KBM-7 (cell line): ENCODE measurements at places on chromosomes 5 and 9.

DNA sequence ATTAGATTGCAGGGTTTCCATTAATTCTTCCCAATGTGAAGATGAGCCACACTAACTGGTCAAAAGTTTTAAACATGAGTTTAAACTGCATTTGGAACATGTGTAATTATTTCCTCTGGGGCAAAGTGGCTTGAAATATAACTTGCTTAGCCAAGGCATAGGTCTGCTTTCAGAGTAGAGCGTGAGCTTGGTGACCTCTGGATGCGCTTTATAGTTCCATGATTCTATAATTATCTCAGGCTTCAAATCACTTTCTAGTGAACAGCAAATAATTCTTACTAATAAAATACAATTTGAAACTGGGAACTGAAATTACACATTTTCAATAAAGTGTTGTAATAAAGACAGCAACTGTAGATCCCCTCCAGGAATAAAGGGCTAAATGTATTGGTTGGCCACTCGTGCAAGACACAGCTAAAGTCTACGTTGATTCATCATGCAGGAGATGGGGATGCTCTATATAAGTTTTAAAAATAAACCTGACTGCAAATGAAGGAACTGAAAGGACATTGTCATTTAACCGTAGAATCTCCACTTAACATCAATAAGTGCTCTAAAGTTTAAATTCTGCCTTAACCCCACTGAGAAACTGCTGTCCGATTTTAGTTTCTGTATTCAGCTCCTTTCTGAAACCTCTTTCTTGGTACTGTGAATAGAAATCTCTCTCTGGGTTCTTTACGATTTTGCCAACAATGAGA, 460.0 kb downstream of the PSAT1 start:
- no peak for DNase-seq

GRCh38 chr9:98706651-98707165, 2.0 kb downstream of the GABBR2 start:
- no peak for DNase-seq

GRCh38 chr9:74497748-74498620, 849 bp downstream of the RORB start:
- peak; percentile 29 for DNase-seq

- DNase-seq = no peak
These were observed 99.3 kb upstream of the EFNA5 start for GRCh38 chr5:107770051-107770450.

DNA sequence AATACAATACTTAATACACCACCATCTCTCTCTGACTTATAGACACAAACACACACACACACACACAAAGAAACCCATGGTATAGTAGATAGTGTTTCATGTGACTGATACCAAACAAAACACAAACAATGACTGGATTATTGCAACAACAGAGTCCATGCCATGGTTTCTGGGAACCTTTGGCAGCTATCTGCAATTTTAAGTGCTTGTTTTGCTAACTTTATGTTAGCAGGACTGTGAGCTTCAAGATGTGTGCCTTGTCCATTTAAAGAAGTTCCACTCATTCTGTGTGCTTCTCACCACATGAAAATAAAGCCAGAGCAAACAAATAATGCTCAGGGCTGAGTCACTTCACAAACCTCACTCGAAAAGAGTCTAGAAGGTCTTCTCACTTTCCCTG, 15.1 kb upstream of the LURAP1L start:
- no peak for DNase-seq

GRCh38 chr5:129991780-129992179, 87.5 kb downstream of the CHSY3 start:
- no peak for DNase-seq

GRCh38 chr5:27140831-27141230, 102.4 kb upstream of the CDH9 start:
- no peak for DNase-seq

GRCh38 chr5:57216714-57217113, 42.9 kb downstream of the GPBP1 start:
- DNase-seq = no peak

DNA sequence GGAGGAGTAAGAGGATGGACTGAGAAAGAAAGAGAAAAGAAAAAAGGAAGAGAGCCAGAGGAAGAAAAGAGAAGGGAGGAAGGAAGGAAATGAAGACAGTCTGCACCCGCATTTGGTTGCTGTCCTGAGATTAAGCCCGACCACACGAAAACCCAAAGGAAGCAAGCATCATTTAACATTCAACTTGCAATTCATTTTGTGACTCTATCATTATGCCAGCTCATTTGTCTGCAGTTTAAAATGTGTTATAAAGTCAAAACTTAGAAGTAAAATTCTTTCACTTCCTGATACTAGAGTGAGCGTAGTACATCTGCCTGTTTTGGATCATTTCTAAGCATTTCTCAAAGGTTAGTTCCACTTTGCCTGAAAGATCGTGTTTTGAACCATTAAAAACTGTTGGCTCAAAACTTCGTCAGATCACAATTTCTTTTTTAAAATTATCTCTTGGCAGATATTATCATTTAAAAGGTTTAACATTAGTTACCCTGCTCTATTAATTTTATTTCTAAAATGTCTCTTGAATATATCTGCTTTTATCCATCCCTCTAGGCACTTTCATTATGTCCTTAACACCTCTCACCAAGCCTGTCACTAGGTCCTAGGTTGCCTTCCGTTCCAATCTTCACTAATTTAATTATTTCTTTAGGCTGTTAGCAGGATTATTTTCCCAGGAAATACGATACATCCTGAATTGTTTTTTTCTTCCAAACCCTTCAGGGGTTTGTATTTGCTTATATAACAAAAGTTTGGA, 240.9 kb downstream of the TLE4 start:
- peak; percentile 59 for DNase-seq

DNA sequence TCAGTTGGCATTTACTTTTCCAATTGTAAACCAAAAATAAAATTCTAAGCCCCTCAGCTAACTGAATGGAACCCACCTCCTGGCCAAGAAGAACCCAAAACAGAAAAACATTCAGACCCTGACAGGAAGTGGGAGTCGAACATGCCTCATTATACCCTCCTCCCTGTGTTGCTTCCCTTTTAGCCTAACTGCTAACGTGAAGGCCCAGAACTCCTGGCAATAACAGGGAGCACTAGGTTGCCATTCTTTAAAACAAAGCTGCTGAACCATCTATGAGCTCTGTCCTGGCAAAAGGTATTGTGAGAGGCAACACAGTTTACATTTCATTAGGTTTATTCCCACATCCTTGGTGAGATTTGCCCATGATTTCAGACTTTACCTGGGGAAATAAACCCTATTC, 481.4 kb downstream of the CHSY3 start:
- DNase-seq = peak; percentile 73

- DNase-seq = no peak
These were observed 124.9 kb upstream of the PTGER4 start for GRCh38 chr5:40554813-40555212.

DNA sequence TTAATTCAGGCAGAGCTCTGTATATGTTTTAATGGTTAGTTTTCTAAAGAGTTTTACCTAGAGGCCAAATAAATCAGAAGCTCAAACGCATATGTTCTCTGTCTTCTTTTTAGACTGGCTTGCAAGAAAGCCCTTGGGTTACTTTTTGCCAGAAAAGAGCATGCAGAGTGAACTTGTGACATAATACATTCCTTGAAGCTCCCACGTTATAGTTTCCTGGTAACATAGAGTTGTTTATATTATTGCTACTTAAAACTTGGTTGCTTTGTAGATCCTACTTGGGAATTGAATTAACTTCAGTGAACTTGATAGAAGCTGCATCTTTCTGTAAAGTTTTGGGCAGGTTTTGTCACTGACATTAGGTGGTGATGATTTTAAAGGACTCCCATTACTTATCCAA, 102.9 kb downstream of the C9orf152 start:
- DNase-seq = no peak

DNA sequence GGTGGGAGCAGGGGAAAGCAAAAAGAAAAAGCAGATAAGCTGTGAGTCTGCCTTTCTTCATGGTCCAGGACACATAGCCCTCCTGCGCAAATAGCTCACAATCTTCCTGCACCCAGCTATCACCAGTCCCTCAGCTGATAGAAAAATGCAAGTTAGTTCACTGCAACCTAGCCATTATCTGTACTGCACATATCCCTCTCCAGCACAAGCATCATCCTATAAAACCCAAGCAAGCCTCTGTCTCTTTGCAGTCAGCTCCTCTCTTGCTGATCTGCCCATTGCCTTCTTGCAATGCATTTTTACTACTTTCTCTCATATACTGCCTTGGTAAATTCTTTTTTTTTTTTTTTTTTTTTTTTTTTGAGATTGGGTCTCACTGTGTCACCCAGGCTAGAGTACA, 20.0 kb upstream of the MSANTD3 start:
- DNase-seq = no peak

DNA sequence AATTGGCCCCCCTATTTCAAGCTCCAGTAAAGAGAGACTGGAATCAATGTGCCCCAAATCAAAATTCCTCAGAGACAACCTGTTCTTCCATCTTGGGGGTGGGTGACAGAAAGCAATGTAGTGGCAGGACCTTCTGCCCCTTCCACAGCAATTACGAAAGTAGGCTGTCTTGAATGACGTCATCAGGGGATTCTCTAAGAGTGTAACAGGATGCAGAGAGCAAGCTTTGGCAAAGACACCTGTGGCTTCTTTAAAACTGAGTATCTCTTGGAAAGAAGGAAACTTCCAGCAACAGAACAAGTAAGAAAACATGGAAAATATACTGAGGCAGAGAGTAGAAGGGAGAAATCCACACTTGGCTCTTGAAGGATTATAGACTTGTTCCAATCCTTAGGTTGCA, 247.6 kb upstream of the PDE4D start:
- no peak for DNase-seq

- DNase-seq = no peak
These were observed 1198.6 kb upstream of the ACO1 start for GRCh38 chr9:31185831-31186230.

DNA sequence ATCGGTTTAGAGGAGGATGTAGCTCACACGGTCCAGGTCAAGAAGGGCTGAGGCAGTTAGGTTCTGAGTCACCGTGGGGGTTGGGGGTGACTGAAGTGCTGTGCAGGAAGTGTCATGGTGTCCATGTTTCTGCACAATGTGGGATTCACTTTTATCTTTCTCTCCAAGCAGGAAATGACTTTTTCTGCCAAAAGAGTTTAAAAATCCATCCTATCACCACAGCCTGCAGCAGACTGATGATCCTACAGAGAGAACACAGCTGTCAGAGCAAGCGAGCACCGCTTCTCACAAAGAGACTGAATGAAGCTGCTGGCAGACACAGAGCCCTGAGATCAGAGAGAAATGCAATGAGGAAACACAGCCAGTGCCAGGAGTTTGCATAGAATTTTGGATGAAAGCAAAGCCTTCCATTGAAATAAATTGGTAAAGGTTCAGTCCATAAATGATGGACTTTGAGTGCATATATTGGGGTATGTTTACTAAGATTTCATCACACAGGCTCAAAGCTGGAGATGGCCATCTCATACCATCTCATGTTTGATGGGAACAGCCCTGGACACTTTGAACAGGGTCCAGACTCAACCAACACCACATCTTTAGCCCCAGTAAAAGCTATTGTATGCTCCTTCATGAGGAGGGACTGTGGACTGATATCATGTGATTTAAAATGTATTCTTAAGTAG, 213.9 kb upstream of the FBXL7 start:
- DNase-seq = no peak

DNA sequence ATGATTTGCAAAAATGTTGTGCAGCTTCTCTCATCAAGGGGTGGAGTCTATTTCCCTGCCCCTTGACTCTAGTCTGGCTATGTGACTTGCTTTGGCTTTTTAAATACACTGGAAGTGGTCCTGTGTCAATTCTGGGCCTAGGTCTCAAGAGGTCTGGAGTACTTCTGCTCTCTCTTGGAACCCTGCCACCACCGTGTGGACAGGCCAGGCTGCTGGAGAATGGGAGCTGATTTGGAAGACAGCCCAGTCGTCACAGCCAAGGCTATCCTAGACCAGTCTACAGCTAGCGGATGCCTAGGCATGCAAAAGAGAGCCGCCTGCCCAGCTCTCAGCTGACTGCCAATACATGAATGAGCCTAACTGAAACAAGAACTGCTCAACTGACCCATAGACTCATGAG, 56.7 kb upstream of the CLINT1 start:
- DNase-seq = peak; percentile 42

DNA sequence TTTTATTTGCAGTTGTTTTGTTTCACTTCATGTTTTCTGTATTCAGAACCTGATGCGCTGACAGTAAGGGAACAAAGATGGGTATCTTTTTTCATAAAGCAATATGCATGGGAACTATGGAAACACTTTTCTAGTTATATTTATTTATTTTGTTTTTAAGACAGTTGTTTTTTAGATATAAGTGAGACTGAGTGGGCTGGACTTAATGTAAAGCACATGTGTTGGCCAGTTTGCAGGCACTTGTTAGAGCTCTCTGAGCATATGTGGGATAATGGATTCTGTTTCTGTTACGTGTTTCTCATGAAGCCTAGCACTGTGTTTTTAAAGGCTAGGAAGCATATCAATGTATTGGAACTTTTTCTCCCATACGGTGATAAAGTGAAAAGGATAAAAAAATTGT, 164.1 kb downstream of the PRR16 start:
- DNase-seq = no peak

GRCh38 chr9:98383758-98384157, 128.3 kb upstream of the TBC1D2 start:
- no peak for DNase-seq

GRCh38 chr5:161547738-161548486, 1.4 kb upstream of the GABRB2 start:
- peak; percentile 52 for DNase-seq

DNA sequence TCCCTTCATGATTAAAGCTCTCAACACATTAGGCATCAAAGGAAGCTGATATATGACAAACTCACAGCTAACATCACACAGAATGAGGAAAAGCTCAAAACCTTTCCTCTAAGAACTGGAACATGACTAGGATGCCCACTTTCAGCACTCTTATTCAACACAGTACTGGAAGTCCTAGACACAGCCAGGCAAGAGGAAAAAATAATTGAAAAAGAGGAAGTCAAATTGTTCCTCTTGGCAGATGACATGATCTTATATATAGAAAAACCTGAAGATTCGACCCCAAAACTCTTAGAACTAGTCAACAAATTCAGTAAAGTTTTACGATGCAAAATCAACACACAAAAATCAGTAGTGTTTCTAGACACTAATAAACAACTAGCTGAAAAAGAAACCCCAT, 144.3 kb upstream of the NREP start:
- DNase-seq = peak; percentile 62

DNA sequence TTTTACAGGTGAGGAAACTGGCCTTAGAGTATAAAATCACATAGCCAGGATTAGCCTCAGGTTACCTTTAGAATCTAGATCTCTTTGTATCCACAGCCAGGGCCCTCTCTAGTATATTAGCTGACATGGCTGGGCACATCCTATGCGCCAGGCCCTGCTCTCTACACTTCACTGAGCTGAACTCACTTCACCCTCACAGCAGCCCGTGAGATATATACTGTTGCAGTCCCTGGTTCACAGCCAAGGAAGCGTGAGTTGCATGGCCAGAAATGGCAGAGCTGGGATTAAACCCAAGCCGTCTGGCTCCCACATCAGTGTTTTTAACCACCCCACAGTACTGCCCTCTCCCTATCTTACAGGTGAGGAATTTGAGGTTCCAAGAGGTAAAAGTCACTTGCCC, 58.4 kb downstream of the DAB2IP start:
- no peak for DNase-seq

GRCh38 chr5:133381041-133381440, 231.3 kb downstream of the FSTL4 start:
- DNase-seq = no peak

- DNase-seq = no peak
These were observed 9.7 kb upstream of the HSPB3 start for GRCh38 chr5:54445691-54446378.
